ENCODE measurements at places on chromosomes 12 and 14.

- DNase-seq, result no peak
These were observed 18.6 kb downstream of the FBXO21 start for GRCh38 chr12:117171499-117172162.

DNA sequence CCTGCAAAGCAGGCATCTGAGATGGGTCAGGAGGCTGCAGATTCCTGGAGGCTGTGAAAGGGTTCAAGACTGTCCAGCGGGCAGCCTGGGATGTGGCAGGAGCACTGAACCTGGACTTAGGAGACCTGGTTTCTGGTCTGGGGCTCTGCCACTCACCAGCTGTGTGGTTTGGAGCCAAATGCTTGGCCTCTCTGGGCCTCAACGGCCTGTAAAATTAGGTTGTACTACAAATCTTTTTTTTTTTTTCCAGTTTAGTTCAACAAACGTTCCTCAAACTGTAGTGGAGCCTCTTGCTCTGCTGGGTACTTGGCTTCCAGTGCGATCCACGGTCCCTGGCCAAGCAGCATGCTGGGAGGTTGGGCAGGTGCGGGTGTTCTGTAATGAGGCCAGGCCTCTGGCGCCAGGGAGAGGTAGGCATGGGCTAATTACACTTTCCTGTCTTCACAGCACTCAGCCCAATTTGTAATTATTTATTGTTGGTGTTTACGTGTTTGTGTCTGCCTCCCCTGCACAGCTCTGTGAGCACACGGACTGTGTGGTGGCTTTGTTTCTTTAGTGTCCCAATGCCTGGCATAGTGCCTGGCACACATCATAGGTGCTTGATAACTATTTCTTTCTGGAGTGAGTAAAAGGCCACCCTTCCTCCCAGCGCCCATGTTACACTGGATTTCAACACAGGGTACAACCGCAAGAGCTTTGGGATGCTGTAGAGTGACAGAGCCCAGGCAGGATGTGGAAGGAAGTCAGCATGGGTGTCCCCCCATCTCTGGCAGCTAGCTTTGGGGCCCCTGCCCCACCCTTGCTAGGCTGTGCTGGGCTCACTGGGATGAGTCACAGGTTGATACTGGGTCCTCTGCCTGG is 5.8 kb upstream of the KRT80 start:
- DNase-seq, result no peak

DNA sequence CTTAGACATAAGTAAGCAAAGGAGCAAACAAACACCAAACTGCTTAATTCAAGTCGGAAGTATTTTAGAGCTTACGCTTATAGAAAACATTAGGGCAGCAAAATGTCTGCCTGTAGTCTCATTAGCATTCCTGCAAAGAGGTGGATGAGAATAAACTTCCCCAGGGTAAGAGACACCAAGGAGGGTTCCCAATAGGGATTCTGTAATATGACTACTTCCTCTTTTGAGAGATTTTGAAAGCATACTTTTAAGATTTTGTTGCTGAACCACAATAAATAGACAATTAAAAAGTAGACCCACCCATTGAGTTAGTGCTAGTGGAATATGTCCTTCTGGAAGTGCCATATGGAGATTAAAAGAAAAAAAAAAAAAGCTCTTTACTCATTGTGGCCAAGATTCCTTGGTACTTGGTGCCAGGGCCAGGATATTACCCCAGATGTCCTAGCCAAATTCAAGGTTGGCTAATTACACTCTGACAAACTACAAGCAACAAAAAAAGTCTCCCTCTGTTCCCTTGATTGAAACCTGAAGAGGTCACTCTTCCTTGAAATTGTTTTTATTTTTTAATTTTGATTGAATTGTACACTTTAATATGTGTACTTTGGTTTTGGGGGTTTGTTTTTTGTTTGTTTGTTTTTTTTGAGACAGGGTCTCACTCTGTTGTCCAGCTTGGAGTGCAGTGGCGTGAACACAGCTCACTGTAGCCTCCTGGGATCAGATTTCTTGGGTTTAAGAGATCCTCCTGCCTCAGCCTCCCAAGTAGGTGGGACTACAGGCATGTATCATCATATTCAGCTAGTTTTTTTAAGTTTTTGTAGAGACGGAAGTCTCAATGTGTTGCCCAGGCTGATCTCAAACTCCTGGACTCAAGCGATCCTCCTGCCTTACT is 8.7 kb downstream of the CLIP1 start:
- DNase-seq, result no peak

GRCh38 chr14:56751471-56751870 is 58.8 kb downstream of the OTX2 start:
- DNase-seq, result no peak

DNA sequence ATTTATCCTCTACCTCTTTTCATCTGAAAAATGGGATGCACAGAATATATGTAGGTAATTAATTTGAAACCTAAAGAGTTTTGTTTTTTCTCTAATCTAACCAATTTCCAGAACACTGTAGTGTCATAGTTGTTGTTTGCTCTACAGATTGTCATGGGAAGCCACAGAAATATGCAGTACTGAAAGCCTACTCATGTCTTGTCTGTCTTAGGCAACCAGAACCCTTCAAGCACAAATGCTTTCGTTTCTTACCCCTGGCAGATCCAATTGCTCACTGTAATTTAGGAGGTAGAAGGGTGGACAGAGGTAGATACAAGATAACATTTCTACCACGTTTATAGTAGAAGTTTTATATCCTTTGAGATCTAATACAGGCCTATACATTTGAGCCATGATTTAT is 330.2 kb upstream of the NOVA1 start:
- DNase-seq, result no peak

DNA sequence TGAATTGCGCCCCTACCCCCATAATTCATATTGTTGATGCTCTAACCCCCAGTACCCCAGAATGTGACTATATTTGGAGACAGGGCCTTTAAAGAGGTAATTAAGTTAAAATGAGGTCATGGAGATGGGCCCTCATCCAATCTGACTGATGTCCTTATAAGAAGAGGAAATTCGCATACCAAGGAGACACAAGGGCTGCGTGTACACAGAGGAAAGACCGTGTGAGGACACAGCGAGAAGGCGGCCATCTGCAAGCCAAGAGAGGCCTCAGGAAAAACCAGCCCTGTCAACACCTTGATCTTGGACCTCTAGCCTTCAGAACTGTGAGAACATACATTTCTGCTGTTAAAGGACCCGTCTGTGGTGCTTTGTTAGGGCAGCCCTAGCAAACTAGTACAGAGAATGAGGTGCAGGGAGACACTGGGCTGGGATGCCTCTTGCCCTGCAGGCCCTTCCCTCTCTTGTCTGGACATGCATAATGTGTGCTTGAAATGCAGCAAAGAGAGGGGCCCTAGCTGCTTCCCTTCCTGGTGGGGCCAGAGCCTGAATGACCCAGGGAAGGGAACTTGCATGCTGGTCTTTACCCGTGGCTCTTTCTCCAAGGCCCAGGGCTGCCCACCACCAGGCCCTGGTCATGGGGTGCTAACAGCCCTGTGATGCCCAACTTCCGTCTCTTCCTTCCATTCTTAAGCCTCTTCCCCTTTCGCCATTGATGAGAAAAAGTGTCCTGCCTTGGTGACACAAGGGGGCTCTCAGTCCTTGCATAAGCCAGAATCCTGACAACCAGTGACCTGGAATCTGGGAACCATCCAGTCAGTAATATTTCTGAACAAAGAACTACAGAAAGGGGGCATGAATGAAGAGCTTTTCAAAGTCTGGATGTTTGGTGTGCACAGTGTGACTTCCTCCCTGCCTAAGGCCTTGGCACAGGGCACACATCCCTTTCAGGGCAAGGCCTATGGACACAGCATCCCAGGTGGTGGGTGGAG is 50.0 kb upstream of the GPATCH2L start:
- DNase-seq, result no peak

DNA sequence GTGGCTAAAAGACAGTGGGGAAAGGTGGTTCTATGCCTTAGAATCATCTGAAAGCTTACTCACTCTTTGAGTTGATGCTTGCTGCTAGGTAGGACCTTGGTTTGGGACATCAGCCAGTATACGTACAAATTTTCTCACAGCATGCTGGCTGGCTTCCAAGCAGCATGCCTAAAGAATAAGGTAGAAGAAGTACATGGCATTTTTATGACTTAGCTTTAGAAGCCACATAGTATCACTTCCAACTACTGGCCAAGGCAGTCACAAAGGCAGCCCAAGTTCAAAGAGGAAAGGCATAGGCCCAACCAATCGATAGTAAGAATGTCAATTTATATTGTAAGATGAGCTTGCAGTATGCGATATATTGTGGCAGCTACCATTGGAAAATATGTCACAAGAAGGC is 284.2 kb upstream of the CAND1 start:
- no peak for DNase-seq

- no peak for DNase-seq
These were observed 3.1 kb downstream of the CBLN3 start for GRCh38 chr14:24426150-24426911.

DNA sequence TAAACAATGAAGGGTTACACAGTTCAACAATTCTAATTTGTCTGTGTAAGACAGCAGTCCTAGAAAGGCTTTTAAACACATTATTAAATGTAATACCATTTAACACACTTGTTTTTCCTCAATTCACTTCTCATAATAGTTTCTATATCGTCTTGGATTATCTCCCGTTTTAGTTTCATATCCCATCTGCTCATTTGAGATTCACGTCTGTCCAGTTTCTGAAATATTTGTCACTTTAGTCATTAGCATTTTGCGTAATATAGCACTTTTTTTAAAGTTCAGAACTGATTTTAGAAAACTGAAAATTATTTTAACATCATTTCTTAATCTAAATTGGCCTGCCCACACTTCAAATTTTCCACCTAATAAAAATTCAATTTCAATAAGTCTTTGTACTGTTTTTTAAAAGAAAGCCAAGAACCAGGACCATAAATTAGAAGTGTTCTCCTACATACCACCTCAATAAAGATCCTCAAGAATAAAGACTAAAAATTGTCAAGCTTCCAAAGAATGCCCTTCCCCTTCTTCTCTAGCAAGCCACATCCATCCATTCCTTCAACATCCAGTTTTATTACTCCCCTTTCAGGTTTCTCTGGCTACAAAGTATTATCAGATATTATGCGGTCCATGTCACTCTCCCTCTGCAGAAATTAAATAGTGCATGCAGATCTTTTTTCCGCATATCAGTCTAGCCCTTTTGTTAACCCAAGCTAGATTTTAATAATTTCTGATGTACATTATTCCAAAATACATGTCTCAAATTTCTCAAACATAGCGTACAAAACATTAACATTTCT is 11.9 kb downstream of the MED13L start:
- no peak for DNase-seq

DNA sequence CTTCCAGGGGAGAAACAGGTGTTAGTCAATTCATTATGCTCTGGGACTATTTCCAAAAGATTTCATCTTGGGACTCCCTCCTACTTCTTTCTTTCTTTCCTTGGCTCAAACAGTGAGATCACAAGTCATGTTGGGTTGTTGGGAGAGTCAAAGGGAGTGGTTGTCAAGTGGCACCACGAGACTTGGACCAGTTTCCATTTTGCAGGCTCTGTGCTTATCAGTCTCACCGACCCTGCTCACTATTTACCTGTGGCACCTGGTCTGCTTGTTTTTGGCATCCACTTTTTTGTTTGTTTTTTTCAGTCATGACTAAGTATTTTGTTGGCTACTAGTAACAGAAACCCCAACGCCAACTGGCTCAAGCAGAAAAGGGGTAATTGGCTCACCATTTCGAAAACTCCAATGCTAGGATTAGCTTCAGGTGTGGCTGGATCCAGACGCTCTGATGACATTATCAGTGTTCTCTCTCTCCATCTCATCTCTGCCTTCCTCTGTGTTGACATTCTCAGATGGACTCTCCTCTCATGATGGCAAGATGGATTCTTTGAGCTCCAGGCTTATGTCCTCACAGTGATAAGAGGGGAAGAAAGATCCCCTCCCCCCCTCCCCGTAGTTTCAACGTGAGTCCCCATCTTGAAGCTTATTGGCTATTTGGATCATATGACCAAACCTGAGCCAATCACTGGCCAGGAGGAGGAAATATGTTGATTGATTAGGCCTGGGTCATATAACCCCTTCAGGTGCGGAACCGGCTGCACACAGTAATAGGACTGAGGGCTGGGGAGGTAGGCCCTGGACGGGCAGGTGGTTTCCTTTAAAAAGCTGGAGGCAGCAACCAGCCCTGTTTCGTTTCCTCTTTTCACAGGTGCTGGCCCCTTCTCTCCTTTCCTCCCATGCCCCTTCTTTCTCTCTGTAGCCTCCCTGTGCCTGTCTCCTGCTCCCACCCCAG is 84.2 kb downstream of the AACS start:
- DNase-seq, result no peak

- no peak for DNase-seq
These were observed 214.5 kb downstream of the BTG1 start for GRCh38 chr12:91931111-91931510.

DNA sequence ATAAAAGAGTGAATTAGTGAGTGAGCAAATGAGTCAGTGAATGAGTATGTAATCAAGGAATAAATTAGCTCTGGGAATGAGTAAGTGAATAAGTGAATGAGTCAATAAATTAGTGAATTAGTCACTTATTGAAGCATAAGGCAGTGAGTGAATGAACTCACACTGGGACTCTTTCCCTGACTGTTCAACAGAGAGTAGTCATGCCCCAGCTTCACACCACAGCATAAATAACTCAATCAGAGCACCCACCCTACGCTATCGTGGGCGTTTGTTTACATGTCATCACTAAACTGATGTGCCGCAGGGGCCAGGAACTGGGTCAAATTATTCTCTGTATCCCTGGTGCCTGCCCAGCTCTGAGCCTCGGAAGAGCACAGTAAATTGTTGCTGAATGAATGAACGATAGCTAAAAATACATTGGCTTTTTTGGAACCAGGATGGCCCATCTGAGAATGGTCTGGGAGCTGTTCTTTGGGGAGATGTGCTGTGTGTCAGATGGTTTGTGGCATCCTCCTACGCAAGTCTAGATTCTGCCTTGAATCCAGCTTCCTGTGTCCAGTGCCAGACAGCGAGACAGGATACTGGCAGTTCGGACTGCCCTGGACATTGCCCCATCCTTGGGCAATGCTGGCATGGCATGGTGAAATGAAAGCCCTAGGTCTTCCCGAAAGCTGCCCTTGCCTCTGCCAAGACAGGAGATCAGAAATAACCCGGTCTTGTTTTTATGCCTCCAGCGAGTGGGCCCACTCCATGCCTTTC is 98.0 kb upstream of the RTL1 start:
- DNase-seq, result no peak

GRCh38 chr12:34301251-34302130 is 279.2 kb downstream of the ALG10 start:
- DNase-seq, result no peak

GRCh38 chr14:98593361-98593761 is 678.6 kb downstream of the BCL11B start:
- DNase-seq, result no peak

DNA sequence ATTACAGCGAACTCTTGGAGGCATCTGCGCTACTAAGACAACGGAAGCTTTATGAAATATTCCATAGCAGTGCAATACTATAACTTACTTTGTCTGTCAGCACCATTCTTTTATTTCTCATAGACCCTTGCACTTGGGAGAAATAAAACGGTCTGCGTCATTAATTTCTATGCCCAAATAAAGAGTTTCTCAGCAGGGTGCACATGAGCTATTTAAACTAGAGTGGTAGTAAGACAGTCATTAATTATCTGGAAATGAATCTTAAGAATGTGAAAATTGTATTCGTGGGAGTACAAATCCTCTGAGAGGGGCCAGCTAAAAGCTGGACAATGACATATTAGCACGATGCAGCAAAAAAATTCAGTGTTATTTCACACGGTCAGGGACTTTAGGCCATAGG is 903.4 kb upstream of the FOXG1 start:
- peak; percentile 13 for DNase-seq

All from right renal cortex interstitium (tissue), 3 donors.